Stimulated activated CD4-positive, alpha-beta T cell treated with anti-CD3 and anti-CD28 coated beads, Interleukin-4, amount 100 ng/mL, for 48 hours (primary cell): ENCODE measurements at places on chromosomes 12 and 14.

GRCh38 chr12:94867066-94867855 lies 136.2 kb downstream of the NDUFA12 start:
- DNase-seq: no peak

DNA sequence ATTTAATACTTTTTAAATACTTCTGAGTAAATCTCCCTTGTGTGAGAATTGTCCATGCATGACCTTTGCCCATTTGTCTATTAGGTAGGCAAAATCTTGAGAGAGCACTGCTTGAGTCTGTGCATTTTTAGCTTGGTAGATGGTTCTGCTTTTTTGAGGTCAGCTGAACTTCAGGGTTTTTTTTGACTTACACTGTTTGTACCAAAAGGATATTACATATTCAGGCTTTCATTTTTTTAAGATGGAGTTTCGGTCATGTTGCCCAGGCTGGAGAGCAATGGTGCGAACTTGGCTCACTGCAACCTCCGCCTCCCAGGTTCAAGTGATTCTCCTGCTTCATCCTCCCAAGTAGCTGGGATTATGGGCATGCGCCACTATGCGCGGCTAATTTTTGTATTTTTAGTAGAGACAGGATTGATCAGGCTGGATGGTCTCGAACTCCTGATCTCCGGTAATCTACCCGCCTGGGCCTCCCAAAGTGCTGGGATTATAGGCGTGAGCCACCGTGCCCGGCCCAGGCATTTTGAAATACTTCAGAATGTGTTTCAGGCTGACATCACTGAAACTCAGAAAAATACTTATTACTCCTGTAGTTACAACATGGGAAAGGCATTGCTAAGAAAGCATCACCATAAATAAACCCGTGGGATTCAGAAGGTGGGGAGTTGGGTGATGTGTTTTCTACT lies 11.1 kb downstream of the RASSF3 start:
- no peak for DNase-seq

DNA sequence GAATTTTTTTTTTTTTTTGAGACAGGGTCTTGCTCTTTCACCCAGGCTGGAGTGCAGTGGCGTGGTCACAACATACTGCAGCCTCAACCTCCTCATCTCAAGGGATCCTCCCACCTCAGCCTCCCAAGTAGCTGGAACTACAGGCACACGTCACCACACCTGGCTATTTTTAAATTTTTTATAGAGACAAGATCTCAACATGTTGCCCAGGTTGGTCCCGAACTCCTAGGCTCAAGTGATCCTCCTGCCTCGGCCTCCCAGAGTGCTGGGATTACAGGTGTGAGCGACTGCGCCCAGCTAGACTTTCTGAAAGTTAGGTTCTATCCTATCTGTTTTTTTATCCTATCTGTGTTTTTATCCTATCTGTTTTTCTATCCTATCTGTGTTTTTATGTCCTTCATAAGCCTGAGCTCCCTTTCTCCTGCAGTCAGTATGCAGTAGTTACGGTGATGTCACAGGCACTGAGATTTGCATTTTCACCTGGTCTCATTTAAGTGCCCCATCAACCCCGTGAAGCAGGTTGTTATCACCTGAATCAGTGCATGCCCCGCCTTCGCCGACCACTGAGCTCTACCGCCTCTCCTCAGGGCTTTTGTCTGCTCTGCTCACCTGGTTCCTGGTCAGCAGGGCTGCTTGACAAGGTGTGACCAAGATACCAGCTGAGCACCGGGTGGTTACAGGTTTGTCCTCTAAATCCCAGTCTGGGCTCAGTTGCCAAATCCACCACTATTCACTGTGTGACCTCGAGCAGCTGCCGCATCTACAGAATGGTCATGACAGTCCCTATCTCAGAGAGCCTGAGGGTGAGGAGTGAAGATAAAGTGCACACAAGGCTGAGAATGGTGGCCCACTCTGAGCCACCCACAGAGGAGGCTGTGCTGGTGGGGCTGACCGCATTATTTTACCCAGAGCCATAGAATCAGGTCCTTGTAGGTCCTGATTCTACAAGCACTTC lies 33.1 kb downstream of the SYNDIG1L start:
- DNase-seq: no peak

GRCh38 chr14:25400607-25401206 lies 350.8 kb upstream of the STXBP6 start:
- peak; percentile 18 for DNase-seq

GRCh38 chr12:3473171-3473570 lies 17.8 kb upstream of the PRMT8 start:
- DNase-seq: no peak

DNA sequence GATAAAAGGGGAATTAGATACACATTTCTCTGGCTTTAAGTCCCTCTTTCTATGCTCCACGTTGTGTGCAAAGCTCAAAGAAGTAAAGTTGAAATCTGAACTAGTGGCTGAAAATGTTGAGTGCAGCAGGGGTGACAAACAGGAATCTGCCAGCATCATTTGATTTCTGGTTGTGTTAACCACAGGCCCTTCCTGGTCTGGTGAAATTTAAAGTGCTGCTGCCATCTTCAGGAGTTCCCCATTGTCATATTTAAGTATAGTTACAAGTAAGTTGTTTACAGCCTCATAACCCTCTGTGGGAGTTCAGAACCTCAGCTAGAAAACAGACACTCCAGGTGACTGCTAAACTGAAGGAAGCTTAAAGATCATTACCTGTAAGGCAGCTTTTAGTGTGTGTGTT lies 90.9 kb upstream of the CCDC196 start:
- no peak for DNase-seq

- no peak for DNase-seq
Observed at GRCh38 chr12:52796429-52796794, 495 bp upstream of the KRT3 start.

DNA sequence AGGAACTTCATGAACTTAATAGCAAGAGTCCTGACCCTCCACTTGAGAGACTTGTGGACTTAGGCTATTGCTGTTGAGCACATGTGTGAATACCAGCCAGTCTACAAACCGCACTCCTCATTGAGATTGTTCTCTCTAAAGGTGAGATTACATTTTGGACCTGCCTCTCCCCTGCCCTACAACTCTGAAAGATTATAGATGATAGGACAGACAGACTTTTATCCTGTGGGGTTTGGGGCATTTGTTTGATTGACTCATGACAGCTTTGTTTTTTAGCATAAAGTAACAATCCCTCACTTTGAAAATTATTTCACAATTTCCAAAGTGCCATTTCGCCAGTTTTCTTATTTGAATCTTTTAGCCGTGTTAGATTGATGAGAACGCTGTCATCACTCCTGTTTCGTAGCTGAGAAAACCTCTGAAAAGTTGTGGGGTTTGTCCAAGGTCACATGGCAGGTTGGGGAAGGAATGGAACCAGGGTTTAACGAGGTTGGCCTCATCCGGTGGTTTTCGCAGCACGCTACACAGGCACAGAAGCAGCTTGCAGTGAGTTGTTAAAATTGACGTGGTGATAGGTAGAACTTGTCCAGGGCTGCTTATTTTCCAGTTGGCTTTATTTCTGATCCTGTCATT lies 836 bp downstream of the EVL start:
- DNase-seq: peak; percentile 74

DNA sequence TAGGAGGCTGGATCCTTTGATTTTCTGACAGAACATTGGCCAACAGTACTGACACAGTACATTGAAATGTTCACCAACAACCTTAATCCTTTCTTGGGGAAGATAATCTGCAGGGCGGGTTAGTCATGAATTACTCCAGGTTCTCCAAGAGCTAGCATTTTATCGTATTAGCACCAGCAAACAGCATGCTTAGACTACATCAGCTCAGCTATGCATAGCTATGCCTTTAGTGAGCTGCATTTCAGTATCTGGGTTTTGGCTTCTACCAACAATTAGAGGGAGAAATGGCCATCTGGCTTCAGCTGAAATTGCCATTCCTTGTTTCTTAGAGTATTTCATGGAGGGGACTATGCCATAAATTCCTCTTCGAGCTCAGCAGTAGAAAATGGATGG lies 33.8 kb downstream of the SAMD4A start:
- no peak for DNase-seq

GRCh38 chr12:46452061-46452615 lies 79.6 kb upstream of the SLC38A2 start:
- no peak for DNase-seq

GRCh38 chr12:15417691-15418090 lies 95.4 kb downstream of the PTPRO start:
- no peak for DNase-seq

DNA sequence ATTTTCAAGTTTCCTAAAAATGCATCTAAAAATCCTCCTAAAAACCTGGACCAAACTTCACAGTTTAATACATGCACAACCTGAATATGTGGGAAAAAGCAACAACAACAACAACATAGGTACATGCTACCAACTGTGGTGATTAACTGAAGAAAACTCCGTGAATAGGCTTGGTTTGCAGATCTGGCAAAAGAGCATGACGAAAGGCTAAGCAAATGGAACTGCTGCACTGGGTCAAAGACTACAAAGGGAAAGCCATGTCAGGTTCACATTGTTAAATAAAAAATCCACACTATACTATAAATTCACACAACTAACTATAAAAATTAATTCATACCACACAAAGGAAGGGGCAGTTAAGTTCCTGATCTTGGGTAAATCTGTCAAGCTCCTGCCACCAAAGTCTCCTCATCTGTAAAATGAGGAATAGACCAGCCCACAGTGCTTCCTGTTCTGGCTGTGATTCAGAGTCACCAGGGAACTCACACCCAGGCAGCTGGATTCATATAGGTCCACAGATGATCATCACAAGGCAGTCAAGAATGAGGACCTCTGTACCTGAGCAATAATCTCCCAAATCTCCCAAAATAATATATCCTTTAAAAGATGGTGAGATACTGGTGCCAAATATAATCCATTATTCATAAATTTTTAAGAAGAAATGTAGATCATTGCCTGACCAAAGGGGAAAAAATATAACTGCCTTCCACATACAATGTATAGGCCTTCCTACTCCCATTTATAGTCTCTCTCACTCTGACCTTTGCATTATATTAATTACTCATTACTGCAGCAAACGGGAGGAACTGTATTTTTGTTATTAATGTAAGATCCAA lies 7.0 kb downstream of the CORO1C start:
- DNase-seq: no peak

DNA sequence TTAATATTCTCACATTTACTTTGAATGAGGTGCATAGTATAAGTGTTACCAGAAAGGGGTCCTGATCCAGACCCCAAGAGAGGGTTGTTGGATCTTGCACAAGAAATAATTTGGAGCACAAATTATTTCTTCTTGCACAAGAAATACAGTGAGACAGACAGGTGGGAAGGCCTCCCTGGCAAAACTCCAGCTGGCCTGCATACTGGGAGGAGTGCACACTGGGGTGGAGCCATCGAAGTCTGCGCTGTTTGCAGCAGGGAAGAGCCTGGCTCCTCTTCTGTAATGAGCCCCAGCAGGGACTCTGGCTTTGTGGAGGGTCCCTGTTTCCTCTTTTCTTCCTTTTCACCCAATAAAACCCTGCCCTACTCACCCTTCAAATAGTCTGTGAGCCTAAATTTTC lies 141.6 kb downstream of the GLT1D1 start:
- DNase-seq: no peak

- DNase-seq: no peak
Observed at GRCh38 chr14:81429028-81429427, 28.9 kb upstream of the STON2 start.

DNA sequence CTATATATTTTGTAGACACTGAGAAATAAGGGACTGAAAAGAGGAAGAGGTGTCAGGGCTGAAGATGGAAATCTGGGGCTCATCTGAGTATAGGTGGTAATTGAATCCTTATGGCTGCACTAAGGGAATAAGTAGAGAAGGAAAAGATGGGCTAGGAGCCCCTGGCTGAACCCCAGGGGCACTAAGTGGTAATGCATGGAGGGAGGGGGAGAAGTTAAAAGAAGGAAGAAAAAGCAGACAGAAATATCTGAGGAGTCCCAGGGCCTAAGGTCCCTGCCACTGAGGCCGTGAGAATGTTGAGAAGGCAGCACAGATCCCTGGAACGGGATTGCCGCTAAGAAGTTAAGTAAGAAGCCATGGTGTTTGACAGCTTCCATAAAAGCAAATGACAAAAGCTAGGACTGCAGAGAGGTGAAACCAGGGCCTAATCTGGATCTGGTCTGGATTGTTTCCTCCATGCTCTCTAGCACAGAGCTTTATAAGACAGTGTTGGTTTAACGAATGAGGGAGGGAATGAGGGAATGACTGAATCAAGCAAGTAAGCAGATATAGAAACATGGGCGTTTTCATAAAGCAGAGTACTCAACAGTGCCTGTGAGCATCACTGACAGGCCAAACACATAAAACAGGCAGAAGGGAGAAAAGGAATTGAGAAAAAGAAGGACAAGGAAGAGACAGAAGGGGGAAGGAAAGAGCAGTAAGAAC lies 92.9 kb downstream of the HMGA2 start:
- no peak for DNase-seq

DNA sequence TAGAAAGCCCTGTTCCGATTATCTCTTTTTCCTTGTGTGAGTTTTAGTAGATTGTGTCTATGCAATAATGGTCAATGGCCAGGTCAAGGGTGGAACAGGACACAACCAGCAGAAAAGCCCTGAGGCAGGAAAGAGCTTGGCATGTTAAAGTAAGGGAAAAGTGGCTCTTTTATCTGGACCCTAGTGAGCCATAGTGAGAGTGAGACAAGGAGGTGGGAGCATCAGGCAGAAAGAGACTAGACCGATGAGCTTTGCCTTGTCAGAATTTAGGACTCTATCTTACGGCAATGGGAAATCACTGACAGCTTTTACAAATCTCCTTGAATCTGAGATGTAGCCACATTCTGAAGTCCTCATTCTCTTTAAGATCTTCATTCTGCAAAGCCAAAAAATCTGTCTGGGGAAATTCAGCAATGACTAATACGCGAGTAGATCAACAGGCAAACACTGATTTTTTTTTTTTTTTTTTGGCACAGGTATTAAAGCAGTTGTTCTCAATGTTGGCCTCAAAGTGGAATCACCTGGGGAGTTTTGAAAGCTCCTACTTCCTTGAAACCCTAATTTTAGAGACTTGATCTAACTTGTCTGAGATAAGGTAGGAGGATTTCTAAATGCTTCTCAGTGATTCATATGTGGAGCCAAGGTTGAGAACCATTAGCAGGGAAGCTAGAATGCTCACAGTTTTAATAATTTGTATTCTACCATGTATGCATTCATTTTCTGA lies 33.9 kb downstream of the TMEM19 start:
- no peak for DNase-seq

- no peak for DNase-seq
Observed at GRCh38 chr12:88860851-88861250, 280.6 kb upstream of the KITLG start.

DNA sequence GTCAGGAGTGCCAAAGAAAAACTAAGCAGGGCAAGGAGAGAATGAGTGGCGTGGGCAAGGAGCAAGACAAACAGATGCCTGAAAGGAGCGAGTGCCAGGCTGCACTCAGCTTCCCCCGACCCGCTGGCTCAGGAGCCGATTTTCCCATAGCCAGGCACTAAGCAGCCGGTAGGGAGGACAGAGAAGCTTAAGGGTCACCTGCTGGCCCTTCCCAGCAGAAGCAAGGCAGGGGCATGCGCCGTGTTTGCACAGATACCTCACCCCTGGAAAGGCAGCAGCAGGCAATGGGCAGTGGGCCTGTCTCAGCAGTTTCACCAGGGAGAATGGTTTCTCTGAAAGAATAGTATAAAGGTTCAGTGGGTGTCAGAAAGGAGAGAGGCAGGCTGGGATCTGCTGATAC lies 104.9 kb upstream of the FKBP4 start:
- no peak for DNase-seq

- DNase-seq: no peak
Observed at GRCh38 chr12:9341260-9341585, 133.0 kb upstream of the PZP start.

- DNase-seq: no peak
Observed at GRCh38 chr12:131076296-131076695, 122.6 kb downstream of the ADGRD1 start.

GRCh38 chr12:47870175-47870781 lies 34.5 kb downstream of the VDR start:
- no peak for DNase-seq

GRCh38 chr12:88342251-88342806 lies 200.2 kb downstream of the TMTC3 start:
- DNase-seq: no peak
